ENCODE measurements at places on chromosomes 5 and 9.

GRCh38 chr9:101677861-101678260 is 60.6 kb downstream of the GRIN3A start:
- DNase-seq = no peak

GRCh38 chr5:95892784-95893354 is 68.8 kb downstream of the ELL2 start:
- no peak for DNase-seq

DNA sequence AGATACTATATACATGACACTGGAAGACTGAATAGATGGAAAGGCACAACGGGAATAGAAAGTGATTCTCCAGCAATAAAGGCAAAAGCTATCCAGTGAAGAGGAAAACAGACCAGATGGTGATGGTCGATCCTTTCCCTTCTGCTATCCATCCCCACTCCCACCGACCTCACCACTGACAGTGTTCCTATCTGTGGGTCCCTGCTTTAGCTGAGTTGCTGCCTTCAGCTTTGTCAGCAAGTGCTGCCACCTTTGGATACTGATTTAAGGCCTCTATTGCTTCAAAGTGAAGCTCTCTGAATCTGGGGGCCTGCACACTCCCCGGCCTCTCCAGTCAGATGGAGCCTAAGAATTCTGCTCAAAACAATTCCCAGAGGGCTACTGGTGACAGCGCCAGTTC is 32.3 kb downstream of the EPB41L4A start:
- DNase-seq = no peak

DNA sequence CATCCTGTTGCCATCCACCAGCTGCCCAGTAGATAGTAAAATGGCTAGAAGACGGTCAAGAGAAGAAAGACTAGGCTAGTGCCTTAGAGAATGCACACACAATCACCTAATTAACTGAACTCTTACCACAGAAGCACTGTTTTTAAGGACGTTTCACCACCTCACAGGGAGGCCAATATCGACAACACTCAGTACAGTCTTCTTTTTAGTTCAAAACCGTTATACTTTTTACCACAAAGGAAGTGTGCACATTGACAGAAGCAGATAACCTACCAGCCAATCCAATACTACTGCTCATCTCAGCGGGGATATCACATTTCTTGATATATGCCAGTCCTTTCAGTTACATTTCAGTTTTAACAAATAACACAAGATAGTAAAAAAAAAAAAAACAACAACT is 122.3 kb downstream of the GNAQ start:
- DNase-seq = no peak

- DNase-seq = no peak
Observed at GRCh38 chr5:40551496-40552491, 127.9 kb upstream of the PTGER4 start.

DNA sequence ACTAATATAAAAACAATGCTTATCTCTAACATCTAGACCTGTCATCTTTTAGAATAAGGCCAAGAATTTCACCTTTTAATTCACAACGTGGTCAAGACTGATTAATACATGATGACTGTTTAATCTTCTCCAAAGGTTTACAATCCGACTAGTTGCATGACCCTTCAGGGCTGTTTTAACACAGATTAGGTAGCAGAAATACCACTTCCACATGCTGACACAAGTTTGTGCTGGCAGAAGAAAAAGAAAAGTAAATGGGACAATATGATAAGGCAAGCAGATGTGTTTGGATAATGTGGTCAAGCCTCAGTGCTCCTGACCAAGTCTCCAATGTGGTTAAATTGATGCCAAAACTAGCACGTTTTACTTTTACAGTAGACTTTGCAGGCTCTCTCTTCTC is 31.1 kb downstream of the SEMA6A start:
- DNase-seq = no peak

GRCh38 chr5:73444499-73445438 is 3.8 kb downstream of the FOXD1 start:
- DNase-seq = no peak

GRCh38 chr5:1686016-1686802 is 113.4 kb downstream of the MRPL36 start:
- DNase-seq = no peak

DNA sequence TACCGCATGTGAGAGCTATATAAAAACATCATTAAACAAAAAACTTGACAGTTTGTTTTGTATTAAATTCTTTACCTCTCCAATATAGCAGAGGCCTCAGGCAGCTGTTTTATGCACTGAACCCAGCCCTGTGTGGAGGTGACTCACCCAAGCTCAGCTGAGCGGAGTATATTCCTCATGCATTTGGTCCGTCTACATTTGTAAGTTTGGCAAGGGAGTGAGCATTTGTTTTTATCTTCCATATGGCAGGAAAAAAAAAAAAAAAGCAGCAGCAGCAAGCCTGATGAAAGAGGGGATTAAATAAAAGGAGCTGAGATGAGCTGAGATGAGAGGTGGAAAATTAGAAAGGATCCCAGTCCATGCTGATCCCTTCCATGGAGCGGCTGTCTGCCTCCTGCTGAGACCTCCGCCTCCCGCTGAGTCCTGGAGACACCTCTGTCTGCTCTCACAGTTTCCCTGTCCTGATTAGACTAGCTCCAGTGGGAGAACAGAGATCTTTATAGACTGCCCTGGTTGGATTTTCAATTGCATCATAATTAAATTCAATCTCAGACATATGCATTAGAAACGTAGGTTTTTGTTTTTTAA is 112.0 kb upstream of the CTNND2 start:
- DNase-seq = no peak

DNA sequence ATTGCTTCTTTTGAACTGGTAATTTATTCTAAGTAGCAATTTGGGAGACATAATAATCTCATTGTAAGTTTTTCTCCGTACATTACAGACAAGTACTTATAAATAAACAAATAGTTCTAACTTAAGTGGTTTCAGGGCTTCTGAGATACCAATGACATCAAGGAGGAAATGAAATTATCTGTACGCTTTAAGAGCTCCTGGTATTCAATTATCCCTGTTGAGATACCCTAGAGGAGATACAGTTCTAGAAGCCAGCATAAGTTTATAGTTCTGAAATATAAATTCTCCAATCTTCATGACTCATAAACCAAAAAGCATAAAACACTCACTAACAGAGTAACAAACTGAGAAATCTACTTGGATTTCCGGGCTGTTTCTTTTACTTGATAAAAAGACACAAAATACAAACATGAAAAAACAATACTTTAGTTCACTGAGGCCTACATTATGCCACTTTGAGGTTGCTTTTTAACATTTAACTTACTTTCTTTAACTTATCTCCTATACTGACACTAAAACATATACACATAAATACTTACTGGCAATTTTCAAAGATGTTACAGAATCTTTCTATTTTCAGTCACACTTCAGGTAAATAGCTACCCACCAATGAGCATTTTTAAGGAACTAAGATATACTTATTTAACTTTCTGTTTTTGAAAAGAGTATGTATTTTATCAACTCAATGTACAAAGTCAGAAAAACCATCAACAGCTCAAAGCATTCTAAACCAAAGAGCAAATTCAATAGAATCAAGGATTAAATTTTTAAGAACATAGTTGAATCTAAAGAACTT is 7.5 kb downstream of the DCTN4 start:
- no peak for DNase-seq

DNA sequence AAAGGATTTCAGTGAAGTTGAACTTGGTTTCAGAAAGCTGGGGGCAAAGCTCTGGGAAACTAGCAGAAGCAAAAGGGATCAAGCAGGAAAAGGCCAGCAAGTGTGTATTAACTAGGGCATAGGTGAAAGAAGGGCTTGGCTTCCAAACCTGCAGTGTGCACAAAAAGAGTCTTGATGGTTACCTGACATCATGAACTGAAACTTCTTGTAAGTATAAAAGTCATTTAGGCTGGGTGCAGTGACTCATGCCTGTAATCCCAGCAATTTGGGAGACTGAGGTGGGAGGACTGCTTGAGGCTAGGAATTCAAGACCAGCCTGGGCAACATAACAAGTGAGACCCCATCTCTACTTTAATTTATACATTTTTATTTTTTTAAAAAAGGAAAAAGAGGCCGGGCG is 216.4 kb downstream of the EPB41L4A start:
- DNase-seq = no peak

DNA sequence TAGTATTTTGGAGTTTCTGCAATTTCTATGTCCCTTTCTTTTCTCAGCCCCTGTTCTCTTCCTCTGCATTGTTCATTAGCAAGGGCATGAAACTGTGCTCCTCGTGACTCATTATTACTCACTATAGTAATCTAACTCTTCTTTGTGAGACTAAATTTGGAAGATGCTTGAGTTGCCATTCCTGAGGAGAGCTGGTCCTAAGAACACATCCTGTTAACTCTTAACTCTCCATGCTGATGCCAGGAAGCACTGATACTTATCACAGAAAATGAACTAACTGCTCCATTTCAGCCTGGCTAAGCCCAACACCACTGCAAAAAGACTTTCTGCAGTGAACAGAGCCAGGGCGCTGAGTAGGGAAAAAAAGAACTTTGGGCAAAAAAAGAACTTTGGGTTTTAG is 10.6 kb upstream of the CSNK1A1 start:
- DNase-seq = no peak

DNA sequence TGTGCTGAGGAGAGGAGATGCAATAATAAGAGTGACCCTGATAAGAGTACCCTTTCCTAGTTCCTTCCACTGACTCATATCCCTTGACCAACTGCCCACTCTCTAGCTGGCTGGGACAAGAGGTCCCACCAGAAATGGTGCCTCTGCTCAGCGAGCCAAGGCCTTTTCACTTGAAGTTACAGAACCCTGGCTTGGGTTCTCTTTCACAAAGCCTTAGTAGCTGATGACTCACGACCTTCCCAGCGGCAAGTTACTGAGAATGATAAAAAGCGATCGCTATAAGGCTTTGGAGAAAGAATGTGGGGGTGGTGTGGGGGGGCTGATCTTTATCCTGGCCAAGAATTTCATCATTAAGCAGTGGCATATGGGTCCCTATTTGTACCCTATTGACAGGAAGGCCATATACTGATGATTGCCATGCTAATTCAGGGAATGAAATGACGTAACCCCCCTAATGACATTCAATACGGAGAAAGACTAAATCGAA is 90.3 kb downstream of the FBXO38 start:
- DNase-seq = no peak

Data from neuronal stem cell (in vitro differentiated cells).